ENCODE measurements at places on chromosomes 4 and X. TPM values are rescaled to one million over a fixed set of nuclear protein-coding genes. Genes with fewer than 3 reads are reported as not detected.

GRCh38 chr4:154595807-154596206, 5.3 kb upstream of the FGA start:
- H3K27me3 ChIP-seq = no peaks in the 10 kb centered on the region
- DNase-seq = no peak
- H3K4me3 ChIP-seq = no peak overlapping the region
- no peaks in the 10 kb centered on the region for H3K36me3 ChIP-seq
- no peaks in the 10 kb centered on the region for H3K4me1 ChIP-seq

CLDN34 gene
- 0.59 TPM for total RNA-seq

GRCh38 chr4:84924434-84924833, 42.1 kb downstream of the WDFY3 start:
- no peaks in the 10 kb centered on the region for H3K27me3 ChIP-seq
- no peak overlapping the region for H3K4me3 ChIP-seq

RAB40AL gene
- total RNA-seq = 1.3 TPM

DNA sequence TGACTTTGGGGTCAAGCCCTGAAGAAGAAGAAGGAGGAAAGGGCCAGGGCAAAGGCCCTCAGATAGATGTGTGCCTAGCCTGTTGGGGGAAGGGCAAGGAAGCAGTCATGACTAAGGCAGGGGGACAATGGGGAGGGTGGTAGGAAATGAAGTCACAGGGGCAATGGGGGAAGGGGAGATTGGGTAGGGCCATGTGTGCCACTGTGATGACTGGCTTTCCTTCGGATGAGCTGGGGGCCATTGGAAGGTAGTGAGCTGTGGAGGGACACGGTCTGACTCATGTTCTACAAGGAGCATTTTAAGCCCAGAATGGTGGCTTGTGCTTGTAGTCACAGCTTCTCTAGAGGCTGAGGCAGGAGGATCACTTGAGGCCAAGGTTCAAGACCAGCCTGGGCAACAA, 642.0 kb downstream of the MID1IP1 start:
- no peaks in the 10 kb centered on the region for H3K36me3 ChIP-seq
- DNase-seq = no peak
- H3K27ac ChIP-seq = no peak overlapping the region
- H3K27me3 ChIP-seq = peaks cover 3% of the 10 kb centered on the region

GRCh38 chr4:147583876-147584275, 33.3 kb upstream of the TMEM184C start:
- H3K4me1 ChIP-seq = peaks cover 51% of the 10 kb centered on the region
- DNase-seq = no peak
- no peak overlapping the region for H3K4me3 ChIP-seq
- peaks cover 13% of the 10 kb centered on the region for H3K36me3 ChIP-seq

DNA sequence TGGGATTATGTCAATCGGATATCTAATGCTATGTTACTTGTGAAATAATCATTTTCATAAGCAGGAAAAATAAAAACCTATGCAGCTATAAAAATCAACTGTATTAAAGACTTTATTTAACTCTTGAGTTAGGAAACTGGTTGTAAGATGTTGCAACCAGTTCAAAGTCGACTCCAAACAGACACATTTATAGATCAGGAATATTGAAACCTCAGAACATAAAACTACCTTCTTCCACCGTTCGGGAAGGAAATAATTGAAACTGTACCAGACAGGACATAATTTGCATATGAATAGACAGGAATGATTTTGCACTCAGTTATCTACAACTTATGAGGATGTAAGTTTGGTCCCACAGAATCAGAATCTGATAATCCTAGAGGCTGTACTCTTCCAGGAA, 181.8 kb upstream of the STS start:
- H3K36me3 ChIP-seq = no peaks in the 10 kb centered on the region
- no peak overlapping the region for H3K27ac ChIP-seq

DNA sequence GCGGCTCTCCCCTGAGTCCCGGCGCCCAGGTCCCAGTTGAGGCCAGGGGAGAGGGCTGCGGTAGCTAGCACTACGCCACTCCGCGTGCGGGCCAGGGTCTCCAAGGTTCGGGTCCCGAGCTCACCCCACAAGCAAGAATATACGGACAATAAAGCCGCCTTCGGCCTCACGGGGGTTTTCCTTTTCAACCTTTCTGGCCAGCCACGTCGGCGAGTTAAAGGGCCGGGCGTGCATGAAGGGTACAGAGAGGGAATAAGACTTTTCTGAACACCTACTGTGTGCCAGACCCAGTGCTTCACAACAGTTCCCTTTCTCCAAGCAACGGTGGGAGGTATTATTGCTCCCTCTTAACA, 138.5 kb upstream of the ZIC3 start:
- H3K4me3 ChIP-seq = peak overlapping the region; percentile 74
- H3K4me1 ChIP-seq = no peaks in the 10 kb centered on the region
- DNase-seq = no peak
- H3K27ac ChIP-seq = no peak overlapping the region
- no peaks in the 10 kb centered on the region for H3K36me3 ChIP-seq
- peaks cover 41% of the 10 kb centered on the region for H3K27me3 ChIP-seq

DNA sequence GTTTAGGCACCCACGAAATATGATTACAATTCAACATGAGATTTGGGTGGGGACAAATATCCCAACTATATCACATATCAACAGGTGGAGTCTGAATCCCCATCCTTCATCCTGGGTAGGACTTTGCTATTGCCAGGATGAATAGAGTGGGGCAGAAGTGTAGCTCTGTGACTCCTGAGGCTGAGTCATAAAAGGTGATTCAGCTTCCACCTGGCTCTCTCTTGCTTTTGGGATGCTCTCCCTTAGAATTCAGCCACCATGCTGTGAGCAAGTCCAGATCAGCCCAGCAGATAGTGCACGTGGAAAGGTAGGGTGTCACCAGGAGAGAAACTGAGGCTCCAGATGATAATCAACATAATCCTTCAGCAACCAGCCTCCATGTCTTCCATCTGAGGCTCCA, 193.8 kb upstream of the BCOR start:
- H3K4me3 ChIP-seq = no peak overlapping the region
- DNase-seq = no peak
- no peaks in the 10 kb centered on the region for H3K27me3 ChIP-seq
- H3K27ac ChIP-seq = no peak overlapping the region
- no peaks in the 10 kb centered on the region for H3K36me3 ChIP-seq

DNA sequence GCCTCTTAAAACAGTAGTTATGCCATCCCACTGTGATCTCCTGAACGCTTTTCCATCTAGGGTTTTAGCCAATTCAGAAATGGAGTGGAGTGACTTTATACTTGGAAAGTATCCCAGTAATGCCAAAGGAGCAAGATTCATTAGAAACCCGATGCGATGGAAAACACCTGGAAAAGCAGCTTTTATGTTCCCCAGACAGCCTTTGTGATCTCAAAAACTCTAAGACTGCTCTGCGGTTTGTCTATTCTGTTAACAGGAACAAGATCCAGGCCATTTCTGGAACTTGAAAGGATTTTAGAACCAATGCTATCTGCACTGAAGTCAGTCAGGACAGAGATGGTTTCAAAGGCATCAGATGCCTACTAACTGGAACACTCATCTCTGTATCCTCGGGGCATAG, 145.1 kb downstream of the APBB2 start:
- H3K27me3 ChIP-seq = no peaks in the 10 kb centered on the region
- H3K4me1 ChIP-seq = peaks cover 59% of the 10 kb centered on the region
- DNase-seq = no peak
- H3K36me3 ChIP-seq = peaks cover 7% of the 10 kb centered on the region

- no peaks in the 10 kb centered on the region for H3K4me1 ChIP-seq
- H3K27ac ChIP-seq = no peak overlapping the region
- H3K36me3 ChIP-seq = no peaks in the 10 kb centered on the region
- H3K27me3 ChIP-seq = no peaks in the 10 kb centered on the region
Observed at GRCh38 chrX:27276751-27277150, 186.4 kb downstream of the PPP4R3C start.

GRCh38 chr4:78640714-78641113, 89.1 kb downstream of the ANXA3 start:
- peaks cover 7% of the 10 kb centered on the region for H3K4me1 ChIP-seq
- DNase-seq = no peak
- H3K36me3 ChIP-seq = no peaks in the 10 kb centered on the region
- H3K27ac ChIP-seq = no peak overlapping the region

NDST4 gene
- 5.1 TPM for total RNA-seq

DNA sequence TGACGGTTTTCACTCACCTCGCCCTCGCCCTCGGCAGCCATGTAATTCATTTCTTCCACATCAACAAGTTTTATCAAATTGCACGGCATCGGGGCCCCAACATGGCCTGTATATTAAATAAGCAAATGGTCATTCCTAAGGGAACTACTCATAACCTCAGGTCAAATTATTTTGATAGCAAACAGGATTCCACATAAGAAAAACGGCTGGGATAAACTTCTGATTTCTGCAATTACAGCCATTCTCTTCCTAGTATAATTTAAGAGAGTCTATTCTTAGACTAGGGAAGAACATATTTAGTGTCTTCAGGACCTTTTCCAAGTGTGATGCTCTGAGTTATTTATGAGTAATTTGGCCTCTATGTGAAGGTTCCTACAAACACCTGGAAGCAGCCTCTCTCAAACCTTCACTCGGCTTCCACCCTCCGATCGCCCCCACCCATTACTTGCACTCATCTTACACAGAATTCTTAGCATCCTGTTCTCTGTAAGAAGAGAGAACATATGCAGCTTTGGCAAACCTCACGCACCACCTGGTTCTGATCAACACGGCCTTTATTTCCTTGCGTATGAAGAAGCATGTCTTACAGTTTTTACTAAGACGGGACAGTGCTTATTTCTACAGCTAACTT, 29.4 kb upstream of the CENPU start:
- H3K27ac ChIP-seq = no peak overlapping the region
- peaks cover 8% of the 10 kb centered on the region for H3K4me1 ChIP-seq
- peaks cover 39% of the 10 kb centered on the region for H3K36me3 ChIP-seq
- no peak for DNase-seq
- no peaks in the 10 kb centered on the region for H3K27me3 ChIP-seq

GRCh38 chr4:38319456-38320342, 344.3 kb upstream of the KLF3 start:
- H3K27ac ChIP-seq = peak overlapping the region; percentile 90
- no peaks in the 10 kb centered on the region for H3K36me3 ChIP-seq
- DNase-seq = peak; percentile 96
- H3K4me3 ChIP-seq = peak overlapping the region; percentile 61

- peaks cover 7% of the 10 kb centered on the region for H3K4me1 ChIP-seq
- DNase-seq = peak; percentile 78
- no peaks in the 10 kb centered on the region for H3K36me3 ChIP-seq
- H3K27ac ChIP-seq = no peak overlapping the region
- H3K27me3 ChIP-seq = peaks cover 80% of the 10 kb centered on the region
- H3K4me3 ChIP-seq = no peak overlapping the region
Observed at GRCh38 chrX:633985-634958, 3.7 kb downstream of the SHOX start.

GRCh38 chrX:81900522-81900921, 698.6 kb downstream of the SH3BGRL start:
- H3K27ac ChIP-seq = no peak overlapping the region
- H3K36me3 ChIP-seq = no peaks in the 10 kb centered on the region
- H3K27me3 ChIP-seq = no peaks in the 10 kb centered on the region
- no peak overlapping the region for H3K4me3 ChIP-seq

- H3K4me1 ChIP-seq = peaks cover 3% of the 10 kb centered on the region
- no peak overlapping the region for H3K4me3 ChIP-seq
- no peak for DNase-seq
- peaks cover 7% of the 10 kb centered on the region for H3K27me3 ChIP-seq
- no peaks in the 10 kb centered on the region for H3K36me3 ChIP-seq
Observed at GRCh38 chr4:85512446-85513205, 37.7 kb downstream of the ARHGAP24 start.

DNA sequence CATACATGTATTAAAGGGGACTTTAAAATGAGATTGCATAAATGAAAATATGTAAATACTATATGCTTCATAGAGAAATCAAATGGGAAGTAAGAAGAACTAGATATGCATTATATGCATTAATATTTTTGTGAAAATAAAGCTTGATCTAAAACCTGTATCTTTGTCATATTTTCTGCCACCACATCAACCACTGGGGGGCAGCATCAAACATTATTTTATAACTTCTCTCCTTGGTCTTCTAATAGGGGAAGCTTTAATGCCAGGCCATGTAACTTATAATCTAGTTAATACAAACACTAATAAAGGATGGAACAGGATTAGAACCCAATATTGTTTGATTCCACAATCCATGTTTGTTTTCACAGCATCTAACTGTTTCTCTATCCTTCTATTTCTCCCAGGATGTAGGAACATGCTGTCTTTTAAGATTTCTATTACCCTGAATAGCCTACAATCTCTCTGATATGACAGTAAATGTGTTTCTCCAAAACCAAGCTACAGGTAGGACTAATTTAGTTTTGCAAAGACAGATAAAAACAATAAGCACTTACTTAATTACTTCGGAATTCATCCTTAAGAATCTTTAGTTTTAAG, 10.0 kb downstream of the QRFPR start:
- H3K4me3 ChIP-seq = no peak overlapping the region
- H3K27ac ChIP-seq = no peak overlapping the region
- no peak for DNase-seq
- H3K27me3 ChIP-seq = peaks cover 34% of the 10 kb centered on the region

DNA sequence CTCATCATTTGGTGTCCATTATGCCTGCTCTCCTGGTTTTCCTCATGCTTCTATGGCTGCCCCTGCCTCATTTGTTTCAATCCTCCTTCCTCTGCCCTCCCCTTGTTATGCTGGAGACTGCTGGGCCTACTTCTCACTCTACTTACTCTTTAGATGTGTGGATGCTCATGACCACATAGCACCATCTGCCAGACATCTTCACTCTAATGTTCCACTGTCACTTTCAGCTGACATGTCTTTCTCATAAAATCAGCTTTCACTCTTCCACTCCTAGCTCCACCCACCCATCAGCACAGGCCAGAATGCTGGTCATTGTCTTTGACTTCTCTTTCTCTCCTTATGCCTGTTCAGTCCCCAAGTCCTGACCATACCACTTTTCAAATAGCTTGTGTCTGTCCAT, 86.8 kb downstream of the REPS2 start:
- no peaks in the 10 kb centered on the region for H3K36me3 ChIP-seq
- peaks cover 4% of the 10 kb centered on the region for H3K4me1 ChIP-seq
- no peak overlapping the region for H3K27ac ChIP-seq

GPRIN3 gene
- not detected for total RNA-seq

SUPT20HL2 gene
- total RNA-seq = not detected

DNA sequence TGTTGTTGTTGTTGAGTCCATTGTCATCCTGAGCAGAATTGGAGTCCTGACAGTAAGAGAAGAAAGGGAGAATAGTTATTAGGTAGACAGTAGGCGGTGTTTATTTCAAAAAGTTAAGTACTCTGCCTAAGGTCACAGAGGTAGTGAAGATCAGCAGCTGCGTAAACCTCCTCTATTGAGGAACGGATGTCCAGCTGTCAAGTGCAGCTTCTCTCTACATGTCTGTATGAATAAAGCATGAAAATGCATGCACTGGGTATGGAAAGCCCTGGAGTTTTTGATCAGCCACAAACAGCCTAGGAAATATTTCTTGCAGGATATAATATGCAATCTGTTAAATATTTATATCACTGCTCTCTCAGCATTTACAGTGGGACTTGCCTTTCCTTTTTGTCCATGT, 109.4 kb upstream of the CBLL2 start:
- H3K4me3 ChIP-seq = no peak overlapping the region
- no peak overlapping the region for H3K27ac ChIP-seq
- no peak for DNase-seq
- H3K4me1 ChIP-seq = peaks cover 30% of the 10 kb centered on the region
- H3K36me3 ChIP-seq = no peaks in the 10 kb centered on the region

Data from osteocyte (in vitro differentiated cells).